ENCODE measurements at places on chromosomes 2 and 18.
A peak's percentile ranks its signal among the peaks of the same experiment; 100 is the strongest.

DNA sequence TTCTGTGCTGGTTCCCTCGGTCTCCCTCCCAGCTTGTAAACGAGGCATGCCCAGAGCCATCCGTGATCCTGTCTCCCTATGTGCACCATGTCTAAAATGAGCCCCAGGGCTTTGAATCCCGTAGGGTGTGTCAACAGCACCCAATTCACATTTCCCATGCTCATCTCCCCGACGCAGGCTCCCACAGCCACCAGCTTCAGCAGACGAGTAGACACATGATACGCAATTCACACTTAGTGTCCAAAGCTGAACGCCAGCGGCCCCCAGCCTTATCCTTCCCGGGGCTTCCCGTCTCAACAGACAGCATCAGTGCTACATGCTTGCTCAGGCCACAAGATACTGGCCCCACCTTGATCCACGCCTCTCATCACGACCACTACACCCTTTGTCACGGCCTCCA is 88.1 kb downstream of the EIPR1 start:
- DNase-seq, result no peak

- no peak for DNase-seq
These were observed 550.0 kb upstream of the GYPC start for GRCh38 chr2:126106006-126106405.

- DNase-seq, result peak; percentile 22
These were observed 349.8 kb downstream of the TNS1 start for GRCh38 chr2:217652761-217653639.

- DNase-seq, result no peak
These were observed 227.4 kb upstream of the COL3A1 start for GRCh38 chr2:188746727-188747126.

GRCh38 chr18:22549260-22549937 is 131.7 kb upstream of the CTAGE1 start:
- no peak for DNase-seq

DNA sequence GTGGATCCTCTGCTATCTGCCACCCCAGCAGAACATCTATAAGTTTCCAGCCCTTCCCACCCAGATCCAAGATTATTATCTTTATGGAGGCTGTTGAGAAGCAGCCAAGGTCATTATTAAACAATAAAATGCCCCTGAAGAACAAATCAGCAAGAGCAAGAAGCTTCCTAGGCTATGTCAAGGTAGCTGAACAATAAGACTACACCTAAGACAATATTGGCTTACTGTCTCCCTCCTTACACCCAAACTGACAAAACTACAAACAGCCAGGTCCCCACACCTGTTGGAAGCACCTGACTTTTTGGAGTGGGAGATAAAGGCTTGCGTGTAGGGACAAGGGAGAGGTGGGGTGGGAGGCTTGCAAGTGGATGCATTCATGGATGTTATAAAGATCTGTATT is 128.5 kb downstream of the SPTBN1 start:
- DNase-seq, result no peak

DNA sequence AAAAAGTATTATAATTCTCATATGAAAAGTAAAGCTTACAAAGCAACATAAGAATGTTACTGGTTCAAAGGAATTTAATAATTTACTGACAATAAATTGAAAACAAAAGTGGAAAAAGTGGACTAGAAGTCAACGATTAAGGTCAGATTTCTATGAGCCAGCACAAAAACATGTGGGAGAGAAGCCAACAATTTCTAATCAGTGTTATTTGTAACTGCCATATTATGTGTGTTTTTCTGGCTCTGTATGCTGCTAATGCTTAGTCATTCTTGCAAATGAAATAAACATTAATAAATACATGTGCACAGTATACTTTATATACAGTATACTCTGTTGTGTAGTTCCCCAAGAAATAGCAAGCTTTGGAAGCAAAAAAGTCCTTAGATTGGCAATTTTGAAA is 301.3 kb upstream of the RGPD4 start:
- no peak for DNase-seq

DNA sequence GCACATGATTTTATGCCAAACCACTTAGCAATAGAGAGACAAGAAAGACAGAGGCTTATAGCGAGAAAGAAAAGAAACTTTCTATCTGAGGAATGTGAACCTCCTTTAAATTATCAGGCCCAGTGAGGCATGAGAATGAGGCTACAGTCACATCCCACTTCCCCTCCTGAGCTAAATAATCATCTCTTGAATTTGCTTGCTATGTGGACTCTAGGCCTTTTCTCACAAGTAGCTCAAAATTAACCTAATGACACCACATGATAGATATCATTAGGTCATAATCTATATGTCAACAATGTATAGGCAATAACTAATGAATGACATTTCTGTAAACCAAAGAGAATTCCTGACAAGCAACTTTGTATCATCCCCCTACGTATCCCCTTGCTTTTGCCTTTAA is 301.5 kb upstream of the MGAT5 start:
- DNase-seq, result no peak

DNA sequence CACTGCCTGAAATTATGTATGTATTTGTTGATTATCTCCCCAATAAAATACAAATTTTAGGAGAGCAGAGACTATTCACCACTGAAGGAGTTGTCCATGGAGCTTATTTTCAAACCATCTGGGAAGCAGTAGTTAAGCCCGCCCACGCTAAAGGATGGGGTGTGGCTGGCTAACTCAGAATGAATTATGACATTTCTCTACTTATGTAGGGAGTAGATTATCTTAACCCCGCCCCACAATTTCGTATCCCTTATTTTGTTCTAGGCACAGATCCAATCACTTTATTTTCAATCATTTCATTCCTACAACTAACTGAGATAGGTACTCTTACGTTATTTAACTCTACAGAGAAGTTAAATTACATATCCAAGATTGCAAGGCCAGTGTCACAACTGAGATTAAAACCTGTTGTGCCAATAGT is 1.4 kb upstream of the LAPTM4A start:
- DNase-seq, result peak; percentile 88

- DNase-seq, result no peak
These were observed 127.3 kb upstream of the TACR1 start for GRCh38 chr2:75326645-75327044.

DNA sequence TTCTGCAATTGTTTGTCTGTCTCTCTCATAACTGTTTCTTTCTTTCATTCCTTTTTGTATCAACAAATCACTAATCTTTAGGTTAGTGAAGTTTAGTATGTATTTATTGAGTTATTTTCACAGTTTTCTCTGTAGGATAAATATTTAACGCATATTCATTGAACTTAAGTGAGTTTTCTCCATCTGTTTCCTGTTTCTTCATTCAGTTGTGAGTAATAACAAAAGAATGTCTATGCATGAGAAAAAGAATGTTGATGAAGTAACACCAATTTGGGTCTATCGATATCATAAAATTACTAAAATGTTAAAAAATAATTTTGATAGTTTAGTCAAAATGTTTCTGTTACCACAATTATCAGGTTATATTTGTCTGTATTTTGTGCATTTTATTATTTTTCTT is 948.0 kb downstream of the DSC3 start:
- peak; percentile 27 for DNase-seq

- DNase-seq, result peak; percentile 42
These were observed 106.4 kb downstream of the POLR1A start for GRCh38 chr2:85999061-85999831.

DNA sequence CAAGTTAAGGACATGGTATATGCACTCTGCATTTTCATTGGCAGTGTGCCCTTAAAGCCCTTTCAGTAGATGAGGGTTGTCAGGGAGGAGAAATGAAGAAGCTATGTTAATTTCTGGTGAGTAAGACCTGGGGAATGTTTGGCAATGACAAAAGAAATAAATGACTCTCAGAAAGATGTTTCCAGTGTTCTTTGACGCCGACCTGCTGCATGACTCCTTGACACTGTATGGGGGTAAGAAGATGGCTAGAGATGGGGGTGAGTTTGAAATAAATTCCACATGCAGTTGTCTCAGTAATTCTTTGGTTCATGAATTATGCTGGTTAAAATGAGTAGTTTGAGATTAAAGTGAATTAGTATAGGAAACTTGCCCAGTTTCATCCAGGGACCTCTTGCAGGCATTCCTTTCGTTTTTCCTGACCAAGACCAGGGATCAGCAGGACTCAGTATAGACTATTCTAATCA is 5.9 kb downstream of the CCDC121 start:
- peak; percentile 80 for DNase-seq

DNA sequence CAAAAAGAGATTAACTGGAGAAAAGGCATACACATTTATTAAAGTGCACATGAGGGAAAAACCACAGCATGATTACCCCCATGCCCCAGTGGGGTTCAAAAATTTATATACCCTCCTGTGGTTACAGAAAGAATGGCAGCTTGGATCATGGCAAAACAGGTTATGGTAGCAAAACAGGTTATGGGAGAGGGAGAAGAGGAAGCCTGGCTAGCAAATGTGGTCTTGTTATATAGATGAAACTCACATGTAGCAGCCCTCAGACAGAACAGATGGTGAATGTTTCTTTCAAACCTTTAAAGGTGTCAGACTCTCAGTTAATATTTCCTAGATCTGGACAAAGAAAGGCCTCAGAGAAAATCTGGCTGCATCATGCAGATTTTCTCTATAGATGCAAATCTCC is 178.2 kb upstream of the ZC3H15 start:
- DNase-seq, result no peak

DNA sequence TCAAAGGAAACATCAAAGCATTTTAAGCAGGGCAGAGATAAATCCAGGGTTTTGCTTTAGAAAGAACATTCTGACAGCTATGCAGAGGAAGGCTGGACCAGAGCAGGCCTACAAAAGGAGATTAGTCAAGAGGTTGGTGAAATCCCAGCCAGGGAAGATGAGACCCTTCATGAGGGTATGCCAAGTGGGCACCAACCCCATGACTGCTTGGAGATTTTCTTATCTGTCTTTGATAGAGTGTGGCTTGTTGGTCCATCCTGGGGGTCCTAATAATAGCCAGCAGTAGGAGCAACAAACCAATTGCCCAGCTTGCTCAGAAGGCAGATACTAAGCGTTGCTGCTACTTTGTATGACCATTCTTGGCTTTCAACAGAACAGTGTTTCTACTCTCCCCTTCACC is 895.4 kb downstream of the EPHA4 start:
- DNase-seq, result no peak

DNA sequence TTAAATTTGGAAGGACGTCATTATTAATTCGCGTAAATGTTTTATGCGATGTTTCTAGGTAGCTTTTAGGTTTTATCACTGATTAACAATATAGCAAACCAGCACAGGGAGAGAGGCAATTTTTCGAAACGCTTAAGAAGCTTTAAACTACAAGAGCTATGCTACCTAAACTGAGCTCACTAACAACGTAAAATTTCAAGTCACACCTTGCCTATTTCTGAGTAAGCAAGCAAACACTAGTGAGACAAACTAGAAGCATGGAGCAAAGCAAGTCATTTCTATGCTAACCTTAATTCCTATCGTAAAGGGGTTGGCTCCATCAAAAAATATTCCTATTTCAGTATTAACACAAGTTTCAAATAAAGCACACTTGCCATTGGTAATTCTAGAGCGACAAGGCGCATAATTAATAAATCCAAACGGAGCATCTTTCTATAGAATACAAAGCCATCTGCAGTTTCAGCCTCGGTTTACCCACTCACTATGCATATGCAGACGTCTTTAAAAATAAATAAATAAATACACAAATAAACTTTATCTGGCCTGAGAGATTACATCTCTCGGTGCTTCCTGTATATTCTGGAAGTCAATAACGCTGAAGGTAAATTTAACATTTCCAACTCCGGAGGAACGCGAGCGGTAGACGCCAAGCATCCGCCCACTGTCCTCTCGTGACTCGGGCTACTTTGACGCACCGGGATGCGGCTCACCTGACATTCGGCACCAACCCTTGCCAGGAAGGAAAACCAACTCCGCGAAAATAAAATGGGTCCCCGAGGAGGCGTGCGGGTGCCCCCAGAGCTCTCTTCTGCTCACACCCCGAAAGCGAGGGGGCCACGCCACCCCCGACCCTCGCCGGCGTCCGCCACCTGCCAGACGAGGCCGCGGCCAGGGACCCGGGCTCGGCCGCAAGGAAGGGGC is 947 bp downstream of the ITSN2 start:
- DNase-seq, result no peak

DNA sequence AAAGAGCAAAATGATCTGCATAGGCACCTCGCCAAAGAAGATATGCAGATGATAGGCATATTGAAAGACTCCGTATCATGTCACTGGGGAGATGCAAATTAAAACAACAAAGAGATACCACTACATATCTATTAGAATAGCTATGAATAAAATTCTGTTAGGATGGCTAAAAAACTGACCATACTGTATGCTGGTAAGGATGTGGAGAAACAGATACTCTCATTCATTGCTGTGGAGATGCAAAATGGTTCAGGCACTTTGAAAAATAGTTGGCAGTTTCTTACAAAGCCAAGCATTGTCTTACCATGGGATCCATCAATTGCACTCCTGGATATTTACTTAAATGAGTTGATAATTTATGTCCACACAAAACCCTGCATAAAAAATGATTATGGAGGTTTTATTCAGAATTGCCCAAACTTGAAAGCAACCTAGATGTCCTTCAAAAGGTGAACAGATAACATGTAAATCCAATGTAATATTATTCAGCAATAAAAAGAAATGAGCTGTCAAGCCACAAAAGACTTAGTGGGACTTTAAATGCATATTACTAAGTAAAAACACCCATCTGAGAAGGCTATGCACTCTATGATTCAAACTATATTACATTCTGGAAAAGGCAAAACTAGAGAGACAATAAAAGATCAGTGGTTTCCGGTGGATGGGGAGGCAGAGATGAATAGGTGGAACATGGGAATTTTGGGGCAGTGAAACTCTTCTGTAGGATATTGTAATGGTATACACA is 31.2 kb downstream of the ZNF385B start:
- DNase-seq, result no peak

- peak; percentile 52 for DNase-seq
These were observed 31.3 kb downstream of the LANCL1 start for GRCh38 chr2:210445116-210445707.

DNA sequence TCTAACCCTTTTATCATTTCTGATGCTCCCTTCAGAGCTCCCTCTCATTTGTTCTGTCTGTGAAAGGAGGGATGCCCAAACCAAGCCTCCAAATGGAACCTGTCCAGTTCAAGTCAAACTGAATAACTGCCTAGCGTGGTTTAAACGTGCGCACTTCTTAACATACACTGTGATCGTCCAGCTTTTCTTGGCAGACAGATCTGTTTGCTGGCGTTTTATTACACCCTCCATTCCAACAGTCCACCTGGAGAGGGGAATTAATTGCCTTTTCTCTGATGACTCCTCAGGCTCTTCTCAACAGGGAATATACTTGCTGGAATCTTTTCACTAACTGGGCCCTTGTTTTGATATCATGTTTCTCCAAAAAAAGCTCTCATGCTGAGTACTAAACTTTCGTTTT is 379.2 kb upstream of the POU3F3 start:
- no peak for DNase-seq

Measured in A673 (cell line).